Stimulated activated CD4-positive, alpha-beta T cell treated with anti-CD3 and anti-CD28 coated beads, Interleukin-1b, Interleukin-23, amount 100 ng/mL, for 1 hour (primary cell): ENCODE measurements at places on chromosomes 16 and 17.

DNA sequence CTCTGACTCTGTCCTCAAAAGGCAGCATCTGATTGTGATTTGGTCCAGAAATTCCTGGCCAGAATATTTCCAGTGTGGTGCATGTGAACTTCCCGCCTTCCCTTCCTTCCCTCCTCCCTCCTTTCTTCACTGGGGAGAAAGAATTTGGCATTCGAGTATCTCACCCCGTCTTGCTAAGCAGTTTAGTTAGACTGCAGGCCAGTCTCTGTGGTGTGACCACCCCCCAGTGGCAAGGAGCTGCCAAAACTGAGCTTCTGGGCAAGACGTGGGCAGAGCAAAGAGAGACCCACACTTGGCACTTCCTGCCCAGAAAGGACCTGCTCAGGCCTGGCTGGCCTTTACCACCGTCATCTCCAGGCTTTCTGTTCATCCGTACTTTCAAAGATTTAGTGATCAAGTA, 36.4 kb downstream of the SNX20 start:
- no peak for DNase-seq

GRCh38 chr16:49084628-49085390, 196.8 kb downstream of the CBLN1 start:
- DNase-seq = no peak

GRCh38 chr17:41835800-41836549, at the start of gene NT5C3B:
NT5C3B (minus strand) TSS chr17:41836232; CDS start chr17:41836193, 39 bp downstream.
- DNase-seq = peak; percentile 21

DNA sequence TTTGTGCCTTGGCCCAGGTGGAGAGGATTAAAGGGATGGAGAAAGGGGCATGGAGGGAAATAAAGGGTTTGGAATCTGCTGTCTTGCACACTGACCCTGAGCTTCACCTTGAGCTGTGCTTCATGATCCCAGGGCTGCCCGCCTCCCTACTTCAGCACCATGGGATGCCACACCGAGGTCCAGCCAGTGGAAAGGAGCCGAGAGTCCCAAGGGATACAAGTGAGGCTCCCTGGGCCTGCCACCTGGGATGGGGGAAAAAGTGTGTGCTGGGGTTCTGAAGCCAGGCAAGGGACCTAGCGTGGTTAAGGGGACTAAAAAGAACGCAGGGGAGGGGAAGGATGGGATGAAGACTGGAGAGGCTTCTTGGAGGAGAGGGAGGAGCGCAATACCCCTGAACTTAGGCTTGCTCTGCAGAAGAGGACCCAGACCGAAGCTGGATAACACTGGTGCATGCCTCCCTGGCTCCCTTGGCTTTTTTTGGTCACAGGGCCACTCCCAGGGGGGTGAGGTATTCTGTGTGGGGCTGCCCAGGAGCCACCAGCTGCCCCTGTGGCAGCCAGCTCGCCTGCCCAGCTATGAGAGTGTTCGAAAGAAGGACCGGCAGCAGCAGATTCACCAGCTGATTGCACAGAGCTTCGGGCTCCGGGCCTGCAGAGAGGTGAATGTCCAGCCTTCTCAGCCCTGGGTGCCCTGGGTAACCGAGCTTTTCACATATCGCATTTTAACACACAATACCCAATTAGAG, 7.2 kb downstream of the MRPL27 start:
- DNase-seq = no peak

DNA sequence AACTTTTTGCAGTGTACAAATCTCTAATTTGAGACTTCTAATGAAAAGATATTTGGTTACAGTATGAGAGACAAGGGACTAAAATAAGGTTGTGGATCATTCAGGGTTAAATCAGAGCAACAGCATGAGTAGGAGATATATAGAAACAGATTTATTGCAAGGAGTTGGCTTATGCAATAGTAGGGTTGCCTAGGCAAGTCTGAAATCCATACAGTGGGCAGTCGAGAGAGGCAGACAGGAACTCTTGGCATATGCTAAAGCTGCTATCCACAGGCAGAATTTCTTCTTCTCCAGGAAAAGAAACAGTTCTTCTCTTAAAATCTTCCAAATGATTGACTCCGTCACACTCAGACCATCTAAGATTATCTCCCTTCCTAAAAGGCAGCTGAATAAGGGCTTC, 500.8 kb downstream of the MAF start:
- DNase-seq = no peak
